Right hindlimb (tissue), 1 donor: ENCODE measurements at places on chromosomes 3 and 15.

- no peak for DNase-seq
Measured at GRCh38 chr3:123953735-123954134, 7.3 kb downstream of the CCDC14 start.

- DNase-seq = no peak
Measured at GRCh38 chr3:11641316-11641682, 2.4 kb downstream of the VGLL4 start.

- DNase-seq = no peak
Measured at GRCh38 chr3:112984485-112984884, 6.3 kb upstream of the GTPBP8 start.

DNA sequence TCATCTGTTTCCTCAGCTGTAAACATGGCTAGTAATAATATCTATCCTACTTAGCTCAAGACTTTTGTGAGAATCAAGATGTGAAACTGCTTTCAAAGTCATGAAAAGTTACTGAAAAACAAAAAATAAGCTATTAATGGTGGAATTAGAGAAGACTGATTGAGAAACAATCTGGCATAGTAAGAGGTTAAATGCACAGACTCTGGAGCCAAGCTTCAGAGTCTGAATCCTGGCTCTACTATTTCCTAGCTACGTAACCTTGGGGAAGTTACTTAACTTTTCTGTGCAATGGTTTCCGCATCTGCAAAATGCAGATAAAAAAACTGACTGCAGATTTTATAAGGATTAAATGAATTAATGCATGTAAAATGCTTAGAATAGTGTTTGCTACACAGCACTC is 28.8 kb downstream of the LRRFIP2 start:
- DNase-seq = no peak

DNA sequence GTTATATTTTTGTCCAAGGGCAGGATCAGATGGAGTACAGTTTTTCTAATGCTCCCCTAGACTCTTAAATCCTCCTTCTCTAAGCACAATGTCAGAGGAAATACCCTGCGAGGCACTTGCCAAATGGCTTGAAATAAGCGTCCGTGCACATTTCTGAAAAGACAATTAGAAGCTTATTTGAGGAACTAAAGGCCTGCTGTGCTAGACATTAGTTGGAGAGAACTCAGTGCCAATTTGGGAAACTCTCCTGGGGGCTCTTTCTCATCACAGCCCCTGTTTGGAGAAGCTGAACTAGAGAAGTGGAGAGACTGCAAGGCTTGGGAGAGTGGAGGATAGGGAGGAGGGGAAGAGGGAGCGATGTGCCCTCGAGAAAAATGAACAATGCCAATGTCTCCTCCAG is 247.6 kb upstream of the C2CD4B start:
- DNase-seq = peak; percentile 40

GRCh38 chr3:64659617-64659978 is 28.2 kb downstream of the ADAMTS9 start:
- DNase-seq = no peak

DNA sequence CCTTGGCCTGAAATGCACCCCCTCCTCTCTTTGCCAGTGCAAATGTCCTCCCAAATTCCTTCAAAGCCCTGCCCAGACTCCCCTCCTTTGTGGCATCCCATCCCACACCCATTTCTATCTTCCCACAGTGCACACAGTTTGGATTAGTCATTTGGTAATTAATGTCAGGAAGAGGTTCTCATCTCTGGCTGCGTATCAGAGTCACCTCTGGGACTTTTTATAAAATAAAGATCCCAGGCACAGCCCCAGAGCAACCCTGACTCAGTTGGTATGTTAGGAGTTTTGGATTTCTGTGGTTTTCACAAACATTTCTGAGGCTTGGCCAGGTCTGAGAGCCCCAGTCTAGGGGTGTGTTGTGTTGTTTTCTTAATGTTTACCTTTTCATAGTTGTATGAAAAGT is 41.6 kb downstream of the C3orf20 start:
- no peak for DNase-seq

DNA sequence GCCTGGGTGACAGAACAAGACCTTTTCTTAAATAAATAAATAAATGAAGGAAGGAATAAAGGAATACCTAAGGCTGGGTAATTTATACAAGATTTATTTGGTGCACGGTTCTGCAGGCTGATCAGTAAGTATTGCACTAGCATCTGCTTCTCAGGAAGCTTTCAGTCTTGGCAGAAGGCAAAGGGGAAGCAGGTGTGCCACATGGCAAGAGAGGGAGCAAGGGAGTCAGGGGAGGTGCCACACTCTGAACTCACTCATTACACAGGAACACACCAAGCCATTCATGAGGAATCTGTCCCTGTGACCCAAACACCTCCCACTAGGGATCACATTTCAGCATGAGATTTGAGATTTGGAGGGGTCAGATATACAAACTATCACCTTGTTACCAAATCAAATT is 56.4 kb downstream of the PRKCI start:
- no peak for DNase-seq

GRCh38 chr3:18237251-18238005 is 187.7 kb downstream of the SATB1 start:
- DNase-seq = no peak

DNA sequence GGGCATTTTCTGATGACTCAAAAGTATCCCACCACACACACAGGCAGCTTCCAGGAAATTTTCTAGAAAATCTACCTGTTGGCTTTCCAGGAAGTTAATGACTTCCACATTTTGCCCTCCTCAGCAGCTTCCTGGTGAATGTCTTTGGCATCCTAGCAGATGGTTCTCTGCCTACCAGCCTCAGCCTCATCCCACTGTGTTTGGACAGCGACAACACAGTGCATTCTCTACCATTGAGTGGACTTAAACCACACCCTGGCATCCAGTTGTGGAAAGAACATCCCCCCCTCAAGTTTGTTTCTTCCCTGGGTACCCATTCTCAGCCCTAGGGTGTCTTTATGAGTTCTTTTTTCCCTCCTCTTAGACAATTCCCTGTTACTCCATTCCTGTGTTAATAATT is 50.8 kb upstream of the GADL1 start:
- no peak for DNase-seq

DNA sequence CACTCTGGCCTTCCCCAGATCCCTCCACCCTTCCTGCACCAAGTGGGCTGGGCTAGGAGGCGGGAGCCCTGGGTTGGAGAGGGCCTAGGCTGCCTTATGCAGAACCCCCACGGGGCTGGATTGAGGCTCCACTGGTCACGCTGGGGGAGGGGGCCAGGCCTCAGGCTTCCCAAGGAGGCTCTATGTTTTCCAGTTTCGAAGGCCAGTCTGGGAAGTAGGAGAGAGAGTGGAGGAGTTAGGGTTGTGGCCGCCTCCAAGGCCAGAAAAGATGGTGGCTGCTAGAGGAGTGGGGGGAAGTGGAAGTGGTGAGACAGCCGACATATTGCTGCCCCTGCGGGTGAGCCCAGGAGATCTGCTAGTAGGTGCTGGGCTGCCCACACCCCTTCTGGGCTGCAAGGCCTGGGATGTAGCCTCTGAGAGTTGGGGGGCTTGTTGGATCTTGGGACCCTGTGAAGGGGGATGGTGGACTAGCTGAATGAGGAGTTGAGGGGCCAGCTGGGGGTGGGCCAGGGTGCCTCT is 1.2 kb downstream of the GNAI2 start:
- peak; percentile 65 for DNase-seq

- no peak for DNase-seq
Measured at GRCh38 chr15:26697913-26698312, 75.0 kb downstream of the GABRB3 start.

GRCh38 chr3:110677506-110677905 is 394.1 kb upstream of the NECTIN3 start:
- DNase-seq = no peak

DNA sequence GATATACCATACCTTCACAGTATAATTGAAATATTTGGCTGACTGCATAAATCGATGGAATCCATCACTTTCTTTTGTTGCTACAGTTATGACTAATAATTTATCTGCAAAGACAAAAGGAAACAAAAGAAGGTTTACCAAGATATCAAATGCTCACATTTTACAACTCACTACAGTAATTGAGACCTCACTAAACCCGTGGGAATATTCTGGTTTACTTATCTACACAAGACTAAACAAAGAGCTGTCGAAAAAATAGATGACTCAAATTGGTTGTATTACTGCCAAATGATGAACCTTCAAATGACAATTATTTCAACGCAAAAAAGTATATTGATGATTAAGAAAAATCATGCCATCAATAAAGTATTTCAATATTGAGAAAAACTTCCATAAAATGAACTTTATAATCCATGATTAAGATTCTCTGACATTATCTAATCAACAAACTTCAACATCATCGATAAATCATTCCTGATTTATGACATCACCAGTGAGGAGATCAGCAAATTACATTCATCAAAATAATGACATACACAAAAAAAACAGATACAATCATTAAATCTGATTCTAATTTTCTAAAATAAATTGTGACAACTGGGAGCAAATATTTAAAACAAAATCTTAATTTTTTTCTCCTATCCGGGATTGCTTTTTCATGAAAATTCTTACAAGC is 36.7 kb downstream of the PLOD2 start:
- DNase-seq = no peak

DNA sequence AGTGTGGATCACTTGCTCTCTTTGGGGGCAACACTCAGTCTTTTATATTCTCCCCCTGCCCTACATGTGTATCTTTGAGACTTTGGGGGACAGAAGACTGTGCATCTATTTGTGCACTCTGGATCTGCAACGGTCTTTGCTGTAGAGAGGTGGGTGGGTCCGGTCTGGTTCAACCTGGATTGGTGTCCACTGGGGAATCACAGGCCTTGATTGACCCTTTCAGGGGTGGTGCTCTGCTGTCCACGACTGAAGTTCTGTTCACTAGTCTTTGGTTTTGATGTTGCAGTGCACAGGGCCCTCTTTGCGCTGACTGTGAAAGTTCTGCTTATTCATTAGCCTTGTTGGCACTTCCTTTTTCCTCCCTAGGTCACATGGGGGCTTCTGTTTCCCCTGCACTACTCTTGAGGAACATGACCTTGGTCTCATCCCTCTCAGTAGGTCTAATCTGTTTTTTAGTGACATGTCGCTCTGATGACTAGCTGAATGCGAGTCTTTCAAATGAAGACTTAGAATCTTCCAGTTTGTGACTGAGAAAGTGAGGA is 284.2 kb downstream of the SV2B start:
- DNase-seq = no peak

DNA sequence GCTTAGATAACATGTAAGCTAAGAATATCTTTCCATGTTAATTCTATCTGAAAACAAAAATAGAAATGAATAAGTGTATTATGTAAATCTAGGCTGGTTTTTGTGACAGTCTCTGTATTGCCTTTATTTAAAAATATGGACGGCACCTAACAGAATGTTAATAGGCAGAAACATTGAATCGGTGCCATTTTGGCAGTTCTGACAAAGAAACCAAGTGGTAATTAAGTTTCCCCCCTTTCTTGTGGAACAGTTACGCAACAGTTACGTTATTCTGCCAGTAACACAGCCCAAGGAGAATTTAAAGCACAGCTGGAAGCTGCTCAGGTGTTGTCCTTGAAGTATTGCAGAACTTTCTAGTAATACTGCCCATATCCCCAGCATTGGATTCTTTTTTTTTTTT is 21.5 kb downstream of the LARS2 start:
- no peak for DNase-seq

GRCh38 chr15:101167753-101168462 is 83.9 kb downstream of the CHSY1 start:
- DNase-seq = peak; percentile 67

DNA sequence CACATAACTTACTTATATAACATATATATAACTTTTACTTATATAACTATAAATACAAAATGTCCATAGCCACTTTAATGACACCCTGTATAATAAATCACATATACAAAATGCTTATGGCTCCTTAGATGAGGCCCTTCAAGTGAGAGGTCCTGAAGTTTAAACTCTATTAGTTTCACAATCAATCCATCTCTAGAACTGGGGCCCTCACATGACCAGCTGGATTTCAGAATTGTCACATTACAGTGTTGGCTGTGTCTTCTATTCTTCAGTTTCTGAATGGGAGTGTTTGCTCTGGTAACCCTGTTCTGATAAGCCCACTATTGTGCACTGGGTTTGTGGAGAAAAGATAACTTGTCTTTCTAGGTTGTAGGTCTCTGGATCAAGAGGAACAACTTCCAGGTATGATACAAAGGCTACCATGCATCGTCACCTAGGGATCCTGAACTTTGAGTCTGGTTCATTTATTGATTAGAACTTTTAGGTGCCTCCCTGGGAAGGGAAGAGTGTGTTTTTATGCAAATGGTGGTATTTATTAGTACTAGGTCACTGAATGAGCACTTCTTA is 107.9 kb downstream of the DNAH12 start:
- no peak for DNase-seq

DNA sequence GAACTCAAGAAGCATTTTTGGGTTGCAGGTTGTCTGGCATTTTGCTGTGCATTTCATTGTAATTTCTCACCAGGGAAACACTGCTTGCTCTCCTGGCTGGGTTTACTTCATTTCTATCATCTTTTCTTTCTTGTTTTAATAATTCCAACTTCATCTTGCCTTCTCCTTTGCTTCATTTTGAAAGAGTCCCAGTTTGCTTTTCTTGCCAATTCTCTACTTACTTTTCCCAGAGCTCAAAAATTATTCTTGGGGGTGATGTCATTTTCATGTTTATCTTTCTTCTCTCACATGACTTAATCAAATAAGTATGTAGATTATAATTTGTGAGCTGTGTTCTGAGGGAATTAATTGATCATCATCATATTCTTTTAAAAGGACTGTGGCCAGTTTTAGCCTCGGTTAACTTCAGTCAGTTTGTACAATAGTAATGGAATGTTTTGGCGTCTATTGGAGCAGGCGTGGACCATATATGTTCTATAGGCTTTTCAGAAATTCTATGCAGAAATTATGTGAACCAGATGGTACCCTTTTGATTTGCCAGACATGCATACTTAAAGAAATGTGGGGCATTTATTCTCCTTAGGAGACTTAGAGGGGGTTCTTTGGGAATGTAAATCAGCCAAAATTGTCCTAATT is 30.1 kb downstream of the SH3GL3 start:
- no peak for DNase-seq

- DNase-seq = no peak
Measured at GRCh38 chr3:136329593-136329992, 79.5 kb downstream of the PCCB start.

- DNase-seq = no peak
Measured at GRCh38 chr3:45861043-45861719, 19.3 kb upstream of the LZTFL1 start.

- peak; percentile 31 for DNase-seq
Measured at GRCh38 chr15:63999177-63999576, 47.1 kb downstream of the DAPK2 start.

DNA sequence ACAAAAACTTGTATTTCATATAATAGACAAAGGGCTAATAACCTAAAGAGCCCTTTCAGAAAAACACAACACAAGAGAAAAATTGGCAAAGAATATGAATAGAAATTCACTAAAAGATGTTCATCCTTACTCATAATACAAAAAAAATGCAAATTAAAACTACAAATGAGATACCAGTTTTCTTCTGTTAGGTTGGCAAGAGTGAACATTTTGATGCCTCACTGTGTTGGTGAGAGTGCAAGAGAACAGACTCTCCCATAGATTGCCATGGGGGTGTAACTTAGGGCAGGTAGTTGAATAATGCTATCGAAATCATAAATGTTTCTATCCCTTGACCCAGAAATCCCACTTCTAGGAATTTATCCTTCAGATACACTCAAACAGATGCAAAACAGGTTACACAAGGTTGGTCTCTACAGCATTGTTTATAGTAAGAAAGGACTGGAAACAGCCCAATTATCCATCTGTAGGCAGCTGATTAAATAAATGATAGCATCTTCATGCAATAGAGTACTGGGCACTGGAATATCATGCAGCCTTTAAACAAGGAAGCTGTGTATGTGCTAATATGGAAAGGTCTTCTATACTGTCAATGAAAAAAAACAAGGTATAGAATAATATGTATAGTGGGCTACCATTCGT is 146.3 kb downstream of the TLE3 start:
- no peak for DNase-seq
